ENCODE measurements at places on chromosomes 6 and 20. TPM values are rescaled to one million over a fixed set of nuclear protein-coding genes. Genes with fewer than 3 reads are reported as not detected.

GPX5 gene
- not detected for polyA plus RNA-seq

PRR18 gene
- polyA plus RNA-seq, result 0.12 TPM

RIOK1 gene
- polyA plus RNA-seq, result 34.9 TPM

COL9A3 gene
- 26.3 TPM for polyA plus RNA-seq

CALHM4 gene
- 0.26 TPM for polyA plus RNA-seq

PCED1A gene
- polyA plus RNA-seq, result 51.6 TPM

TREML2 gene
- polyA plus RNA-seq, result 0.12 TPM

FERMT1 gene
- 3.6 TPM for polyA plus RNA-seq

HM13 gene
- 139 TPM for polyA plus RNA-seq

RBM24 gene
- polyA plus RNA-seq, result 0.78 TPM

VGLL2 gene
- not detected for polyA plus RNA-seq

PRPH2 gene
- polyA plus RNA-seq, result 6.9 TPM

EYS gene
- 1.1 TPM for polyA plus RNA-seq

SLC17A5 gene
- polyA plus RNA-seq, result 20.2 TPM

SRSF12 gene
- 14.9 TPM for polyA plus RNA-seq

ZC3H12D gene
- 0.20 TPM for polyA plus RNA-seq

FBXO5 gene
- 31.0 TPM for polyA plus RNA-seq

CRISP2 gene
- polyA plus RNA-seq, result not detected

LHFPL5 gene
- polyA plus RNA-seq, result not detected

SAYSD1 gene
- polyA plus RNA-seq, result 20.6 TPM

PTK7 gene
- 228 TPM for polyA plus RNA-seq

CD83 gene
- polyA plus RNA-seq, result 11.7 TPM

EBF4 gene
- 31.2 TPM for polyA plus RNA-seq

C20orf141 gene
- polyA plus RNA-seq, result not detected

SYNGAP1 gene
- polyA plus RNA-seq, result 35.3 TPM

PI3 gene
- polyA plus RNA-seq, result not detected

PHF1 gene
- polyA plus RNA-seq, result 74.4 TPM

SLC17A2 gene
- 0.43 TPM for polyA plus RNA-seq

ANKRD66 gene
- not detected for polyA plus RNA-seq

CCM2L gene
- polyA plus RNA-seq, result 6.3 TPM

SAMD10 gene
- 7.1 TPM for polyA plus RNA-seq

PTCHD4 gene
- polyA plus RNA-seq, result 1.7 TPM

FUCA2 gene
- 71.5 TPM for polyA plus RNA-seq

SLC13A3 gene
- 19.8 TPM for polyA plus RNA-seq

TENT5A gene
- 6.7 TPM for polyA plus RNA-seq

GHRH gene
- polyA plus RNA-seq, result not detected

TMEM244 gene
- polyA plus RNA-seq, result not detected

RIN2 gene
- 36.6 TPM for polyA plus RNA-seq

MGME1 gene
- polyA plus RNA-seq, result 42.7 TPM

CLPSL1 gene
- polyA plus RNA-seq, result 1.4 TPM

CLVS2 gene
- 0.33 TPM for polyA plus RNA-seq

CASS4 gene
- polyA plus RNA-seq, result 2.7 TPM

ANGPT4 gene
- 0.32 TPM for polyA plus RNA-seq

CEP85L gene
- 12.5 TPM for polyA plus RNA-seq

IPCEF1 gene
- 3.1 TPM for polyA plus RNA-seq

GTSF1L gene
- not detected for polyA plus RNA-seq

CUL7 gene
- polyA plus RNA-seq, result 46.1 TPM

GGTLC1 gene
- not detected for polyA plus RNA-seq
